Muscle of leg (tissue), 16 donors: ENCODE measurements at places on chromosomes 2 and 18.

DNA sequence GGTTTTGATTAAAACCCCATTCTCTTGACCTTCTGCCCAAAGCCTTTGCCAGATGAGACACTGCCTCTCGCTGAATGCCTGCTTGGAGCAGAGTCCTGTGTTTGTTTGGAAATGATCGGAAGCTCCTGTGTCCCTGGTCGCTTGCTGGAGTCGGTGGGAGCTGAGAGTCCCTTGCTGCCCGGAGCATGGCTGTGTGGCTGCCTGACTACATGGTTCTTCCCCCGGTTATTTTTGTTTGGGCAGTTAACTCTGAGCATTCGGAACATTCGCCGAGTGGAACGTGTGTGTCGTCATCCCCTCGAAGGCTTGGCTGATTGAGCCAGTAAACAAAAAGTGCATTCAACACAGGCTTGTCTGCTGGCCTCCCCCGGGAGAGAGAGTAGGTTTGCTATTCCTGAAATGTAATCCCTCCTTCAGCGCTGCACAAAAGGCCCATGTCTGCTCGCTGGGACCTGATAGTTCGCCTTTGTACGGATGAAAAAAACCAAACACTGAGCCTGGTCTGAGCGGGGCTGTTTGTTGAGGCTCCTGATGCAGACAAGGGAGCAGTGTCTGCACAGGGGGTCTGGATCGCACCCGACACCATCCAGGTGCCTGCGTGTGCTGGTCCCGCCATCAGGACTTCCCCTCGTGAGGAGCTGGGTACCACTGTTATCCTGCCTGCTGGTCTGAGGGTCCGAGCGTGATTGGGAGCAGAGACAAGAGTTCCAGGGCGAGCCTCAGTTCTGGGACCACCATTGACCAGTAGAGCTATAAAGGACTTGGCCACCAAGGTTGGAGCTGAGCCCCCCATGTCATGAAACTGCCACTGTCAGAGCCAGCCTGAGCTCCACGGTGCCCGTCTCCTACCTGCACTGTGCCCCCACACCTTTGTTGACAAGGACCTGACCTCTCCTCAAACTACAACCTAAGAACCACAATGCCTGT lies 83.8 kb downstream of the AGAP1 start:
- no peaks in the 10 kb centered on the region for H3K36me3 ChIP-seq
- no peaks in the 10 kb centered on the region for H3K27me3 ChIP-seq
- H3K27ac ChIP-seq, result peak overlapping the region; percentile 63
- H3K4me1 ChIP-seq, result peaks cover 27% of the 10 kb centered on the region
- H3K4me3 ChIP-seq, result no peak overlapping the region

- H3K4me1 ChIP-seq, result peaks cover 32% of the 10 kb centered on the region
- peaks cover 4% of the 10 kb centered on the region for H3K27me3 ChIP-seq
- H3K4me3 ChIP-seq, result no peak overlapping the region
- DNase-seq, result peak; percentile 49
These were observed 1.2 kb downstream of the ANKMY1 start for GRCh38 chr2:240556553-240557100.

GRCh38 chr2:119158563-119159347 lies at the start of gene C1QL2:
Gene C1QL2 (minus strand): TSS chr2:119158751. CDS start chr2:119158269, 482 bp downstream.
- H3K27me3 ChIP-seq, result peaks cover 75% of the 10 kb centered on the region
- H3K36me3 ChIP-seq, result no peaks in the 10 kb centered on the region
- H3K4me1 ChIP-seq, result no peaks in the 10 kb centered on the region
- no peak within 1 kb of the TSS for H3K27ac ChIP-seq

DNA sequence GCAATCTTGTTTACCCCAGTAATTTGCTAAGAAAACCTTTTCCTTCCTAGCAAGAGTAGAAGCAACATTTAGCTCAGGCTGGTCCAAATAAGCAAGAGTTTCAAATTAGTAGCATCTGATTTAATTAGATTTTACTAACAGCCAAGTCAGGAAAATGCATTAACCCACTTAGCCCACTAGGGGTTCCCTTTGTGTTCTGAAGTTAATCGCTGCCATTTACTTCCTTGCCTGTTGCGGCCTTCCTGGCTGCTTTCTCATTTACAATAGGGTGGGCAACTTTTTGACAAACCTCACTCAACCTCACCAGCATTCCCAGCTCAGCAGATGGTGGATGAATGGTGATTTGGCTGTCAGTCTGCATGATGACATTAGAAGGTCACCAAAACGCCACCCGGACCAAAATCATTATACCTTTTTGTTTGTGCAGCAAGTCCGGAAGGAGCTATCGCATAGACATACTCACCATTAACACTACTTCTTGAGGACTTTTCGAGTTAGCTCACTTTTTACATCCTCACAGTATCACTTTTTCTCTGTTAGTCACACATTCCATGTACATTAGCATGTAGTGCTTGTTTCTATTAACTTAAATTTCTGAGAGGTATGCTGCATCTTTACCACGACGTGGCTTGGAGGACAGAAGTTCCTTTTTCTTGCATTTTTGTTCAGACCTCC lies 101.5 kb upstream of the SETBP1 start:
- H3K4me1 ChIP-seq, result peaks cover 4% of the 10 kb centered on the region
- no peak overlapping the region for H3K27ac ChIP-seq
- H3K4me3 ChIP-seq, result no peak overlapping the region
- H3K27me3 ChIP-seq, result no peaks in the 10 kb centered on the region
- no peak for DNase-seq

GRCh38 chr18:35369126-35369525 lies 8.0 kb downstream of the ZNF396 start:
- H3K27ac ChIP-seq, result no peak overlapping the region
- no peaks in the 10 kb centered on the region for H3K36me3 ChIP-seq
- no peak overlapping the region for H3K4me3 ChIP-seq
- H3K27me3 ChIP-seq, result no peaks in the 10 kb centered on the region

- H3K4me3 ChIP-seq, result no peak overlapping the region
- DNase-seq, result no peak
- no peak overlapping the region for H3K27ac ChIP-seq
- no peaks in the 10 kb centered on the region for H3K36me3 ChIP-seq
- no peaks in the 10 kb centered on the region for H3K4me1 ChIP-seq
- H3K27me3 ChIP-seq, result peaks cover 4% of the 10 kb centered on the region
These were observed 251.7 kb upstream of the PXDN start for GRCh38 chr2:1995987-1996386.

- no peak overlapping the region for H3K4me3 ChIP-seq
- DNase-seq, result no peak
- no peak overlapping the region for H3K27ac ChIP-seq
- H3K36me3 ChIP-seq, result no peaks in the 10 kb centered on the region
These were observed 58.7 kb upstream of the ZNF397 start for GRCh38 chr18:35182151-35182550.

- H3K36me3 ChIP-seq, result no peaks in the 10 kb centered on the region
- H3K27me3 ChIP-seq, result no peaks in the 10 kb centered on the region
- no peak overlapping the region for H3K4me3 ChIP-seq
- DNase-seq, result peak; percentile 16
These were observed 37.0 kb upstream of the METTL21A start for GRCh38 chr2:207662203-207662602.

GRCh38 chr2:3587432-3587831 lies 7.5 kb upstream of the COLEC11 start:
- peaks cover 13% of the 10 kb centered on the region for H3K4me1 ChIP-seq
- no peak for DNase-seq
- no peak overlapping the region for H3K4me3 ChIP-seq
- H3K27me3 ChIP-seq, result no peaks in the 10 kb centered on the region
- no peak overlapping the region for H3K27ac ChIP-seq
- H3K36me3 ChIP-seq, result peaks cover 18% of the 10 kb centered on the region

DNA sequence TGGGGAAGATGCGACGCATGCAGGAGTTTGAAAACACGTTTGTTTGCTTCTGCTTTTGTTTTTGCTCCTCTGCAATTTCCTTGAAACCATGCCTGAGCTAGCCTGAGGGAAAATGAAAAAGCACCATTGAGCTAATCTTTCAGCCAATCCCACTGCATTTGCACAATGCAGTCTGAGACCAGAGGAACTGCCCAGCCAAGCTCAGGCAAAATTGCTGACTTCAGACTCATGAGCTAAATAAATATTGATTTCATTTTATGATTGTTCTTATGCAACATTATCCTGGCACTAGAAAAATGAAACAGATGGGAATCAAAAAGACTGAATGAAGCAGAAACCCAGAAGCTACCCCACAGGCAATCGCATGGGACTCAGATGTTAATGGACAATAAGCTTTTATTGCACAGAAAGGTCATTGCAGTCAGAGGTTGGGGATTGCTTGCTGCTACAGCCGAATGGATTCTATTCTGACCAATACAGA lies 37.0 kb downstream of the TPRKB start:
- no peaks in the 10 kb centered on the region for H3K36me3 ChIP-seq
- peak; percentile 57 for DNase-seq
- peaks cover 3% of the 10 kb centered on the region for H3K27me3 ChIP-seq
- H3K4me1 ChIP-seq, result peaks cover 9% of the 10 kb centered on the region

DNA sequence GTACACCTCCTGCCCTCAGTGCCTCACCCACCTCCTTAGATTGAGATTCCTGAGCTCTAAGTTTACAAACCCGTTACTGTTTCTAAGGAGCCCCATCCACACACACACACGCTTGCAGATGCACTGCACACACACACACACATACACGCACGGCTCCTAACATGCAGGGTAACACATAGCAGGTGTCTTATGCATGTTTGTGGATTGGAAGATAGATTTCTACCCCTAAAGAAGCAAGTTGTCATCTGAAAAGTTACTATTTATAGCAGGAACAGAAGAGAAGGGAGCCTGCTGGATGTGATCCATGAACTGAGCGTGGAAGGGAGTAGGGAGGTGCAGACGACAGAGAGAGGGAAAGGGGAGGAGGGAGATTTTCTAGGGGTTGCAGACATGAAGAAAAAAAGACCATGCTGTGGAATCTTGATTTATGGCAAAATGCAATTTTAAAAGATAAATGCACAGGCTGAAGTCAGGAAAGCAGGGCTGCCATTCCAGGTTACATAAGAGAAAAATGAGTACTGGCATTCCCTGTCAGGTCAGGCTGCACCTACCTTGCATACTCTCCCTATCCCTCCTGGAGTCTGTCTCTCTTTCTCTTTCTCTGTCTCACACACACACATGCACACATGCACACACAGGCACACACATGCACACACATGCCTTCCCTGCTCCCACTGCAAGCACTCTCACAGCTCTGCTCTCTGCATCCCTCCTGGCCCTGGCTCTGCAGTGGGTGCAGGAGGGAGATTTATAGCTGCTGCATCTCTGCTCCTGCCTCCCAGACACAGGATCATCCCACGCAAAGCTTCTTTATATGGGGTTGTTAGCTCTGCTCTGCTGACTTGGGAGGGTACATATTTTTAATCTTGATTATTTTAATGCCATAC lies 192.6 kb upstream of the MYT1L start:
- H3K36me3 ChIP-seq, result no peaks in the 10 kb centered on the region
- H3K4me1 ChIP-seq, result peaks cover 7% of the 10 kb centered on the region
- DNase-seq, result peak; percentile 25
- no peak overlapping the region for H3K27ac ChIP-seq
- no peak overlapping the region for H3K4me3 ChIP-seq

GRCh38 chr2:181466661-181467576 lies 9.7 kb downstream of the ITGA4 start:
- H3K27me3 ChIP-seq, result no peaks in the 10 kb centered on the region
- DNase-seq, result peak; percentile 48
- no peak overlapping the region for H3K27ac ChIP-seq
- no peaks in the 10 kb centered on the region for H3K4me1 ChIP-seq

GRCh38 chr2:10884574-10884975 lies 27.2 kb upstream of the KCNF1 start:
- no peak overlapping the region for H3K27ac ChIP-seq
- H3K4me1 ChIP-seq, result peaks cover 11% of the 10 kb centered on the region
- no peak overlapping the region for H3K4me3 ChIP-seq
- H3K36me3 ChIP-seq, result no peaks in the 10 kb centered on the region
- H3K27me3 ChIP-seq, result no peaks in the 10 kb centered on the region
- DNase-seq, result peak; percentile 33

DNA sequence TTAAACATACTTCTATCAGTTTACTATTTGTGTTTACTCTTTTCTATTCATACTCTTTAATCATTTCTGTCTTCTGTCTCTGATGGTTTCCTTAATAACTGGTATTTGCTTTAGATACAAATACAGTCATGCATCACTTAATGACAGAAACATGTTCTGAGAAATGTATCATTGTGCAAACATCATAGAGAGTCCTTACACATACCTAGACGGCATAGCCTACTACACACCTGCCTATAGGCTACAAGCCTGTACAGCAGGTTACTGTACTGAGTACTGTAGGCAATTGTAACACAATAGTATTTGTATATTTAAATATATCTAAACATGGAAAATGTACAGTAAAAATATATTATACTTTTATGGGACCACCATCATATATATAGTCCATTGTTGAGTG lies 36.3 kb downstream of the VSNL1 start:
- DNase-seq, result no peak
- H3K36me3 ChIP-seq, result no peaks in the 10 kb centered on the region
- no peak overlapping the region for H3K27ac ChIP-seq
- no peaks in the 10 kb centered on the region for H3K4me1 ChIP-seq
- no peaks in the 10 kb centered on the region for H3K27me3 ChIP-seq

DNA sequence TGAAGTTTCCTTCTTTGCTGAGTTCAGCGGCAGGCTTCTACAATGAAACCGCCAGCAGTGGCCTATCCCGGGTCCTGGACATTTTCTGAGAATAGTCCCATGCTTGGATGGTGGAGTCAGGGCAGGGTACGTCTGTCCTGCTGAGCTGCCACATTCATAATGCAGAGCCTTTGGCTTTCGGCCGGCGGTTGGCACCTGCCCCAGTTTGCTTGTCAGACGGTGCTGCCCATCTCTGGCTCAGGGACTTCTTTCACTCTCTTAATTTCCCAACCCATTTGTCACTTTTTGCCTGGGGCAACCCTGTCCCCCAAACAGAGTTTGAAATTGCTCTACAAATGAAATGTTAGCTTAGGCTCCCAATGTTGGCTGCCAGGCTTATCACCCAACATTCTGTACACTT lies 57.2 kb downstream of the SOX11 start:
- H3K27me3 ChIP-seq, result no peaks in the 10 kb centered on the region
- peak; percentile 59 for DNase-seq
- H3K27ac ChIP-seq, result no peak overlapping the region
- no peaks in the 10 kb centered on the region for H3K36me3 ChIP-seq

DNA sequence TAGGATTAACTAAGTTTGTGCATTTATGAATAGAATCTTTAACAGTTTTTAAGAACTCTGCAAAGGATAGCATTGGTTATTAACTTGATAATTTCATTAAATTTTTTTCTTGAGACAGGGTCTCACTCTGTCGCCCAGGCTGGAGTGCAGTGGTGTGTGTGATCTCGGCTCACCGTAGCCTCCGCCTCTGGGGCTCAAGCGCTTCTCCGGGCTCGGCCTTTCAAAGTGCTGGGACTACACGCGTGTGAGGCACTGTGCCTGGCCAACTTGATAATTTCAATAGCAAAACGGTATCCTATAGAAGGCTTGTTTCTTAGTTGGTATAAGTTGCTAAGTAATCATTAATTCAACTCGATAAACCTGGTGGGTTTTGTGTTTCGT lies 38.0 kb downstream of the ADNP2 start:
- H3K27ac ChIP-seq, result no peak overlapping the region
- peak overlapping the region; percentile 63 for H3K4me3 ChIP-seq

DNA sequence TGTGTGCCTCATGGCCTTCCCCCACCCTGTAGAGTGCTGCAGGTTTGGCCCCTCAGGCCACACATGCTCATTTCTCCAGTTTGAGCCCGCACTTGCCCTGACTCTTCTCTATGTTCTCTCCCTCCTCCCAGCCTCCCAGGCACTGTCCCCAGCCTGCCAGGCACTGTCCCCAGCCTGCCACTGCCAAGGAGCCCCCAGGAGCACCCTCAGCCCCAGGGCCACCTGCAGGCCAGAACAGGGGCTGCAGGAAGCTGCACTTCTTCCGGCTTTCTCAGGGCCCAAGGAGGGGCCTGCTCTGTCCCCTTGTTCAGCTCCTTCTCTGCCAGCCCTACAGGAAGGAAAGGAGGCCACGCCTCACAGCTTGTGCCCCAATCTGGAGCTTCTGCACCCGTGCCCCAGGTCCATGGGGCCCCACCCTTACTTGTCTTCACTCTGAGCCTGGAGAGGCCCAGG lies 31.6 kb downstream of the CYP26B1 start:
- H3K4me3 ChIP-seq, result no peak overlapping the region
- no peaks in the 10 kb centered on the region for H3K27me3 ChIP-seq
- H3K27ac ChIP-seq, result no peak overlapping the region
- peaks cover 32% of the 10 kb centered on the region for H3K4me1 ChIP-seq
- no peaks in the 10 kb centered on the region for H3K36me3 ChIP-seq
